ENCODE measurements at places on chromosomes 12 and 14.

GRCh38 chr14:69038455-69039287, 59.6 kb upstream of the ACTN1 start:
- DNase-seq = no peak

GRCh38 chr12:131434208-131435125, 276.4 kb upstream of the SFSWAP start:
- no peak for DNase-seq

DNA sequence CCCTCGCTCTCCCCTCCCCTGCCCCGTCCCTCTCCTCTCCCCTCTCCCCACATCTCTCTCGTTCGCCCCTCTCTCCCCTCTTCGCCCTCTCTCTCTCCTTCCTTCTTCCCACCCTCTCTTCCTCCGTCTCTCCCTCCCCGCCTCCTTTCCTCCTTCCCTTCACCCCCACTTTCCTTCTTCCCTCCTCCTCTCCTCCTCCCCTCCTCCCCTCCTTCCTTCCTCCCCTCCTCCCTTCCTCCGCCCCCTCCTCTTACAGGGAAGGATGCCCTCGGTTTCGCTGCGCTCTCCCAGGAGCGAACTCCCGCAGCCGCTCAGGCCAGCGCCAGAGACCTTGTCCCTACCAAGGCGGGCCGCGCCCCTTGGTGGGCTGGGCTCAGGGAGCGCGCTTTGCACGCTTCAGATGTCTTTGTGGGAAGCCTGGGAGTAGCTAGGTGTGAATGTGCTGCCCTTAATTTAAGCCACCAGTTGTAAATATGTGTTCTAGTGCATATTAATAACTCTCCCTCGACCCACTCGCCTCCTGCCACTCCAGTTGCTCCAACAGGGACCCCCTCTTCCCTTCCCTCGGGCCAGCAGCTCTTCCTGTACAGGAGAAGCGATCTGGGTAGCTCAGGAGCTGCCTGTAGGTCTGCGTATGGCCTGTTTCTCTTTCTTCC, 13.3 kb upstream of the MAP3K9 start:
- peak; percentile 55 for DNase-seq

DNA sequence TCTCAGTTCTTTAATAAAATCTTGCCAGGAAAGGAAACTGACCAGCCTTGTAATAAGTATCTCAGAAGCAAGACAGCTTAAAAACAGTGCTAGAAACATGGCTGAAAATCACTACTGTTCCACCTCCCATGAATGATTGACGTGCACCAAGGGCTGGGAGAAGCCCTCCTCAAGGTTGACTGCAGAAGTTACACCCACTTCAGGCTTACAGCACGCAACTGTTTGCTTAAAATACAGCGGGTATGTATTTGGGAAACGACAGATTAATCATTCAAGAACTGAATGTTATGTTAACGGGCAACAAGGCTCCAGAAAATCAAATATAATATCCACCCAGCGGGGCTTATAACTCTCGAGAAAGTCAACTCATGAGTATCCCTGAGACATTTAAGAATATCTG, 22.1 kb downstream of the PRKD1 start:
- DNase-seq = peak; percentile 28

GRCh38 chr12:21599143-21599999, 5.3 kb downstream of the GYS2 start:
- DNase-seq = no peak

- DNase-seq = no peak
Observed at GRCh38 chr12:64008596-64008995, 164.1 kb downstream of the SRGAP1 start.

DNA sequence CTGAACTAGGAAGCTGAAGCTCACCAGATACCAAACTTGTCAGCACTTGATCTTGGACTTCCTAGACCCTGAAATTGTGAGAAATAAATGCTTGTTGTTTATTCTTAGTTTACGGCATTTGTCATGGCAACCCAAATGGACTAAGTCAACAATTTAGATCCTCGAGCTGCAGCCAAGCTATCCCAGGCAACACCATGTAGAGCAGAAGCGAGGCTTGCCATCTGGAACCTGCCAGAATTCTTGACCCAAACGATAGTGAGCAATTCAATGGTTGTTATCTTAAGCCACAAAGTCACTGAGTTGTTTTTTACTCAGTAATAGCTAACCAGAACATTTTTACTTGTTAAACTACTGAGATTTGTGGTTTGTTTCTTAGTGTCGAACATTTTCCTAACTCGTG, 458.5 kb upstream of the FLRT2 start:
- no peak for DNase-seq

DNA sequence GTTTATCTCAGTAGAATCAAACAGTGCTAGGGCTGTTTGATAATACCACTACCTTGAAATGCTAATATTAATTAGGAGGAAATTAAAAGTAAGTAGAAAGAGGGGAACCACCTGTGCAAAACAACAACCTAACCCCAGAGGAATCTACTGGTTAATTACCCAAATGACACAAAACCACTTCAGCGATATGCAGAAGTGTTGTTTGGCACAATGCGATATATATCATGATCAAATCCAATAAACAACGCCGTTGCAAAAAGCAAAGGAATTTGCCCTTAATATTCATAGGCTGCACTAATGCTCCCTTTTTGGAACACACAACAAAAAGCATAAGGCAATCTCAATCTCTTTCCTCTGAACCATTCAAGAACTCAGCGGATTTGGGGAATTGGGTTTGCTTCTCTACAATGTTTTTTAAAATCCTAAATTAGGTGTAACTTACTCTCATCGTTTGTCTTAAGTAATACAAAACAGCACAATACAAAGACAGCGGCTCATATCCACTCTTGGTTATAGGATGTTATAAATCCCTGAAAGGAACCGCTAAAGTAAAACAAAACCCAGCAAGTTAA, 1.5 kb downstream of the MAP4K5 start:
- DNase-seq = peak; percentile 62
